ENCODE measurements at places on chromosomes 3 and 15.

DNA sequence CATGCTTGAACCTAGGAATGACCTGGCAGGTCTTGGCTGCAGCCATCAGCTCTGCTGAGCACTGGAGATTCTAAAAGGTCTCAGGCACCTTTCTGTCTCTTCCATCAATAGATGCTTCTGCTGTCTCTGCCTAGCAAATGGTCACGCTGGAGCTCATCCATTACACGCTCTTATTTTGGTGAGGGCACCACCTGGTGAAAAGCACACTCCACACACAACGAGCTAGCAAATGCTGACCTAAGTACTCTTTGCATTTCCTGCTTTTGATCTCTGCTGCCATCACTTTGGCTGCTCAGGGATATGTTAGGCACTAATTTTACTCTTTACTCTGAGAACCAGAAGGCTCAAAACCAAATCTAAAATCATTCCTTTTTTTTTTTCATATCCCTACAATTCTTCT, 91.3 kb downstream of the RAB11A start:
- DNase-seq, result no peak

DNA sequence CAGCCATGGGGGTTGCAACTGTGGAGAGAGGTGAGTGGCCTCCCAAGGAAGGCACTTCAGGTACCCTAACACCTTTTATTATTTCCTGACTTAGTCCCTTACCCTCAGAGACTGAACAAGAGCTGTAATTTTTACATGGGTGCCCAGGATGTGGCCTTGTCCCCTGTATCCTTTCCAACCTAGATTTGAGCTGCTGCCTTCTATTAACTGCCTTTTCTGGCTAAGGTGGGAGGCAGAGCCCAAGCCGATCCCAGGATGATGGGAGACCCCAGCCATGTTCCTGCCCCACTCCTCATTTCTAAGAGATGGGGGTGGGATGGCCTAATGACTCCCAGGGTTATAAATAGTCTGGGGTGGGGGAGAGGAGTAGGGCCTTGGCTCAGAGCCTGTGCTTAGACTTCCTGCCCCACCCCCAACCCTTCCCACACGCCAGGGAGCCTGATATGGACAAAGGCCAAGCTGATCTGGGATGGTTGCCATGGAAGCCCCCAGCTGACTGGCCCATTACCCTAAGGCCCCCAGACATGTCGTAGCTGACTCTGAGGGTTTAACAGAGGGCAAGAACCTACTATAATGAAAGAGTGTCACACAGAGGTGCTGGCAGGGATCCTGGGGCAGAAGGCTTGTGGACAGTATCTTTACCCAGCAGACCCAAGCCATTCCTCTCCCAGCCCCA, 1.9 kb downstream of the KLHDC8B start:
- DNase-seq, result no peak

GRCh38 chr3:150391161-150391560, 16.9 kb upstream of the TSC22D2 start:
- no peak for DNase-seq

- peak; percentile 63 for DNase-seq
These were observed 185.7 kb downstream of the LPP start for GRCh38 chr3:188339410-188340295.

DNA sequence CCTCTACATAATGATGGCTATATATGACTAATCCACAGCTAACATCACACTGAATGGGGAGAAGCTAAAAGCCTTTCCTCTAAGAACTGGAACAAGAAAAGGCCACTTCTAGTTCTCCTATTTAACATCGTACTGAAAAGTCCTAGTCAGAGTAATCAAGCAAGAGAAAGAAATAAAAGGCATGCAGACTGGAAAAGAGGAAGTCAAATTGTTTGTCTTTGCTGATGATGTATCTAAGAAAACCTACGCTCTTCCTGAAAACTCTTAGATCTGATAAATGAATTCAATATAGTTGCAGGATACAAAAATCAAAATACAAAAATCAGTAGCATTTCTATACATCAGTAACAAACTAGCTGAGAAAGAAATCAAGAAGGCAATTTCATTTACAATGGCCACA, 116.9 kb downstream of the TP63 start:
- no peak for DNase-seq

DNA sequence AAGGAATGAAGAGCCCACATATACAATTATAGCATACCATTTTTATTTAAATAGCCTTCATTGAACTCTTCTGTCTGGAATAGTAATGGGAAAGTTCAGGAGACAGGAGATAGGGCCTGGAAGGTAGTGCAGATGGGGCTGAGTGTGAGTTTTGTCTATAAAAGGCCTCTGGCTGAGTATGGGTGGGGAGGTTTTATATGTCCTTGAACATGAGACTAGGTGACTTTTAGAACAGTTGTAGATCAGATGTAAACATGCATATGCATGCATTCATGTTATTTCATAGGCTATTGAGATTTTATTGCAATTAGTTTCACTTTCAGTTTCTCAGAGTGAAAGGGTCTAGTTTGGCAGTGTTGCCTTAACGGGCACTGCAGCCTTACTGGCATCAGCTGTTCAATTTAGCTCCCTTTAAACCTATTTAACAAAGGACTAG, 27.1 kb downstream of the CGGBP1 start:
- DNase-seq, result peak; percentile 52

DNA sequence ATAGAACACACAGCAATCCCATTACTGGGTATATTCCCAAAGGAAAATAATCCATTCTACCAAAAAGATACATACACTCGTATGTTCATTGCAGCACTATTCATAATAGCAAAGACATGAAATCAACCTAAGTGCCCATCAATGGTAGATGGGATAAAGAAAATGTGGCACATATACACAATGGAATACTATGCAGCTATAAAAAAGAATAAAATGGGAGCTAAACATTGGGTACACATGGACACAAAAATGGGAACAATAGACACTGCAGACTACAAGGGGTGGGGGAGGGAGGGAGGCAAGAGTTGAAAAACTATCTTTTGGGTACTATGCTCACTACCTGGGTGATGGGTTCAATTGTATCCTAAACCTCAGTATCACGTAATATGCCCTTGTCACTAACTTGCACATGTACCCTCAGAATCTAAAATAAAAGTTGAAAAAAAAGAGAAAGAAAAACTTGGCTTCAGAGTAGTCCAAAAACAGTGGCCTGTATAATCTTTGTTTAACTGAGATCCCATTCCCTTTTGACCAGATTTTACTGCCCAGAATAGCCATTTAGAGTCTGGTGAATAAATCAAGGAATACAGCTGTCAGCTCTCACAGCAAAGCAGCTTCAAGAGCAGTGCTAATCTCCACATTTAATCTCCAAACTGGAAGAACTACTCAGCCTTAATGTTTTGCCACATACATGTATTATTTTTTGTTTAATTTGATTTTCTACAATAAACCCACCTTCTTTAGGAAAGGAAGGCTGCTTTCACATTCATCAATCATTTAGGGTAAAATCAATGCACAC, 54.5 kb upstream of the XRN1 start:
- no peak for DNase-seq

- no peak for DNase-seq
These were observed 98.9 kb downstream of the CHSY1 start for GRCh38 chr15:101152914-101153313.
